ENCODE measurements at places on chromosomes 4 and X.

GRCh38 chrX:104307341-104307740 lies 52.6 kb upstream of the ESX1 start:
- DNase-seq = no peak

GRCh38 chr4:182808673-182809416 lies 108.3 kb downstream of the DCTD start:
- peak; percentile 71 for DNase-seq

DNA sequence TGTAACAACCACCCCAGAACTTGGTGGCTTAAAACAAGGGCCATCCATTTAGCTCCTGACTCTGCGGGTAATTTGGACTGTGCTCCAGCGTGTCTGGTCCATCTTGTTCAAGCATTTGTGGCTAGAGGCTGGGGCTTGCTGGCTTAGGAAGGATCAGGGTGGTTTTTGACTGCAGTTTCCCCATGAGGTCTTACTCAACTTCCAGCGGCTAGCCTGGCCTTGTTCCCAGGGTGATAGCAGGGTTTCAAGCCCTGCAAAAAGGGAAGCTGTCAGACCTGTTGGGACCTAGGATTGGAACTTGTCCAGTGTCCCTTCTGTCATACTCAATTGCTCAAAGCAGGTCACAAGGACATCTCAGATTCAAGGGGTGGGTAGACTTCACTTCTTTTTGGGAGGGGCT lies 205.9 kb downstream of the STIM2 start:
- no peak for DNase-seq

GRCh38 chr4:18593297-18594002 lies 571.9 kb upstream of the LCORL start:
- DNase-seq = peak; percentile 51

DNA sequence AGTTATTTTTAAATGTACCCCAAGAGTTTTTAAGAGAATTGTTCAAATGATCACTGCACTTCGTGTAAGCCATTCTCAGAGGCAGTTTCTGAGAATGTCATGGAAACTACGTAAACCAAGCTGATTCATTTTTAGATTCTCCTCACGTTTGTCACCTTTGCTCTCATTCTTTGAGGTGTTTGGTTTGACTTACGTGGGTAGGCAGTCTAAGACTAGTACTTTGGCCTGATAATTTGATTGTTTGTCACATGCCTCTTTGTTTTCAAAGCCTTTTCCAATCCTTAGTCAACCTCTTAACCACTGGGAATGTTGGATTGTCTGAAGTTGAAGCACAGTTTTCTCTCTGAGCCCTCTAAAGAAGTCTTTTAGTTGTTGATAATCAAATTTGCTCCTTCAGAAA lies 10.5 kb downstream of the SEPTIN11 start:
- peak; percentile 42 for DNase-seq

DNA sequence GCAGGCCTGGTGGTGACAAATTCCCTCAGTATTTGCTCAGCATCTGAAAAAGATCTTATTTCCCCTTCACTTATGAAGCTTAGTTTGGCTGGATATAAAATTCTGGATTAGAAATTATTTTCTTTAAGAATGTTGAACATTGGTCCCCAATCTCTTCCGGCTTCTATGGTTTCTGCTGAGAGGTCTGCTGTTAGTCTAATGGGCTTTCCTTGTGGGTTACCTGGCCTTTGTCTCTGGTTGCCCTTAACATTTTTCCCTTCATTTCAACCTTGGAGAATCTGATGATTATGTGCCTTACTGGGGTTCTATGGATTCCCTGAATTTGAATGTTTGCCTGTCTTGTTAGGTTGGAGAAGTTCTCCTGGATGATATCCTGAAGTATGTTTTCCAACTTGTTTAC lies 17.4 kb upstream of the TMPRSS11F start:
- no peak for DNase-seq

DNA sequence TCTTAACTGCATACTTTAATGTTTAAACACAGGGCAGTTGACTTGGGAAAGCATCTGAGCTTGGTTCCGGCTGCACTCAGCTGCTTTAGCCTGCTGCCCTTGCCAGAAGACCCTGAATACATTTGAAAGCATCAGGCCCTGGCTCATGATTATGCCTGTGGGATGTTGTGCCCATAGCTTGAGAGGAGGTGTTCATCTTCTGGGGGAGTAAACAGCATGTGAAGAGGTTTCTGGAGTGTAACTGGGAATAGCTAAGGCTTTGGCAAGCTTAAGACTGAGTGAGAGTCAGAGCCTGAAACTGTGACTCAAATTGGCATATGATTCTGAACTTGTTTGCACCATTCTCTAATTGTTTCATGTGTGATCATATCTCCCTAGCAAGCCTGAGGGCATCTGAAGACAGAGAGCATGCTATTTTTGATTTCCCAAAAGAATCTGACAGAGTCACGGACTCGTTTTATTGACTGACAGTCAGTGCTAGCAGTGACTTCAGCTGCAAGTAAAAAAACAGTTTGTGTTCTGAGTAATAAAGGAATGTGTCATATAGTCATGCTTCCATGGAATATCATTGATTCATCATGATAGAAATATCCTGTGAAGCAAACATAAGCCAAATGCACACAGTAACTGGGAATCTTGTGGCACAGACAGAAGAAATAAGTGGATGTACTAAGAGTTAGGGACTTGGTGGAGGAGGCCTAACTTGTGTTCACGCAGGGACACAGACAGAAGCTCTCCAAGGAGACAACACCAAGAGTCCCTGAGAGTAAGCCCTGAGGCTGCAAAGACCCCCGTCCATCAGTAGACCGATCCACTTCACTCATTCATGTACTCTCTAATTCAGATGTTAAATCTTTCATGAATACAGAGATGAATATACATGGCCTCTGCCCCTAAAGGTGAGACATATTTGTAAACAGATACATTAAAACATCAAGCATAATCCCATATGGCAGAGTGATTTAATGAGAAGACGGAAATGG lies 100.7 kb downstream of the SYNPO2 start:
- DNase-seq = no peak

DNA sequence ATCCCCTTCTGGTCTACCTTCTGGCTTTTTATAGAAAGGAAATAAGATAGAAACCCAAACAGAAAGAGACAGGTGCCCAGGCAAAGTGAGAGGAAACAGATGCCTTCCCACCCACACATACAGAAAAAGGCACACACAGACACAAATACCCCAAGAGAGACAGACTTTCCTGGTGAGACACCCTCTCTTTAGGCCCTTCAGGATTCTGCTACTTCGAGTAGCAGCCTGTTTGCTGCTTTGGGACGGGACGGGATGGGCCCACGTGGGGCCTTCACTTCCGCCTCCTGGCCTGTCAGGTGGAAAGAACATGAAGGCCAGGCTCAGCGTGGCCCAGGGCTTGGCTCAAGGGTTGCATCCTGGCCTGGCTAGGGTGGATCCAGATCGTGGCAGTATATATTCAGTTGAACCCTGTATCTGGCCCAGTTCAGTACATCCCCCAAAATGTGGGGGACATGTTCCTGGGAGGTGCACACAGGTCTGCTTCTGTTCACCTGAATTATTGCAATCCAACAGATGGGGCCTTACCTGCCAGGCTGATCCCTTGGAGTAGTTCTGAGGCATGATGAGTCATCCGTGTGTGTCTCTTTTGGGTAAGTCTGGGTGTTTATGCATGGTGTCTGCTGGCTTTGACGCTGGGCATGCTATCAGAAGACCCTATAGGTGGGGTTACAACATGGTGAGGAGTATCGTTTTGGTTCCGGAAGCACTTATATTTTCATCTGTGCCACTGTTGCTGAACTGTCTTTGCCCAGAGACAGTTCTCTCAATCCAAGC lies 2.4 kb downstream of the ZNF275 start:
- DNase-seq = no peak

GRCh38 chr4:39823191-39823590 lies 125.3 kb downstream of the UBE2K start:
- no peak for DNase-seq

GRCh38 chr4:82721819-82722423 lies 76.7 kb downstream of the SCD5 start:
- peak; percentile 59 for DNase-seq

- peak; percentile 41 for DNase-seq
Observed at GRCh38 chrX:135707880-135708279, 5.6 kb upstream of the CT45A1 start.

- no peak for DNase-seq
Observed at GRCh38 chr4:81502564-81502963, 30.9 kb upstream of the RASGEF1B start.

DNA sequence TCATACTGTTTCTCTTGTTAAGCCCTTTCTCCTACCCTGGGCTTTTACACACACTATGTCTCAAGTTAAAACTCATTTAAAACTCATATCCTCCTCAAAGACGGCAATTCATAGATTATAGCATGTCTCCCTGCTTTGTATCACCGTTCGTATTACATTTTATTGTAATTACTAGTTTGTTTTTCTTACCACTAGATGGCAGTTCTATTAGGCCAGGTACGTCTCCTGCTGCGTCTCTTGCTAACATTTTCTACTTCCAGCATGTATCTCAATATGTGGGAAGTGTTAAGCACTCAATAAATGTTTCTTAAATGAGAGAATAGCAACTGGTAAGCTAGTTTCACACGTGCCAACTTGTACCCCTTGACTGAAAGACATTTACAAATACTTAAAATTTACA lies 450.3 kb upstream of the PCDH7 start:
- DNase-seq = no peak

- DNase-seq = no peak
Observed at GRCh38 chr4:145390571-145390970, 91.1 kb upstream of the SMAD1 start.

GRCh38 chr4:8237256-8237989 lies 32.1 kb upstream of the HTRA3 start:
- DNase-seq = no peak

GRCh38 chr4:156439576-156440200 lies 486.0 kb upstream of the CTSO start:
- DNase-seq = no peak

DNA sequence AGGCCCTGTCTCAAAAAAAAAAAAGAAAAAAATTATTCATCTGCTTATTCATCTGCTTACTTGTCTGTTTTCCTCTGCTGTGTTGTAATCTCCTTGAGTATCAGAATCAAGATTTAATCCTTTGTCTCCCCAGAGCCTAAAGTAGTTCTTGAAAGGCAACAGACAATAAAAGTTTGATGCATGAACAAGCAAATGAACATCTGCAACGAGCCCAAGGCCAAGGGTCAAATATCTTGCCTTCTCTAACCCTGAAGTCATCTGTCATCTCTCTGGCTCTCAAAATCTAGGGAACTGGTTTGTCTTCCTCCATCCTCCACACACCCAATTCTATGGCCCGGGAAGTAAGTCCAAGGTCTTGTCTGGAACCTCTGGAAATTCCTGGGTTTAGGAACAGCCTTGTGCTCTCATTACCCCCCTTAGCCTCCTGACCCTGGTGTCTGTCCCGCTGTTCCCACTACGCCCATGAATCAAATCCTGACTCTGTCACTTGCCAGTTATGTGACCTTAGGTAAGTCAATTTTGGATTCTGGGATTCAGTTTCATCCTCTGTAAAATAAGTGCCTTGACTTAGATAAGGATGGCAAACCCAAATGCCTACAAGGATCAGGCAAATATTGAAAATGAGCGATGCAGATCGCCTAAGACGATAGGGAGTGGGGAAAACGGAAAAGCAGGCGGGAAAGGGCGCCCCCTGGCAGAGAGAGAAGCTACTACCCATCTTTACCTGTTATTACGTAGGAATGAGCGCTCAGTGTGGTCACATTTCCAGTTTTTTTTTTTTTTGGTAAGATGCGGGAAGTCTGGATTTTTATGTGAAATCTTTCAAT lies 102.7 kb upstream of the DHX15 start:
- DNase-seq = no peak

- no peak for DNase-seq
Observed at GRCh38 chr4:157932936-157933335, 239.9 kb downstream of the GASK1B start.

GRCh38 chr4:110096405-110096804 lies 102.0 kb downstream of the ELOVL6 start:
- DNase-seq = no peak

DNA sequence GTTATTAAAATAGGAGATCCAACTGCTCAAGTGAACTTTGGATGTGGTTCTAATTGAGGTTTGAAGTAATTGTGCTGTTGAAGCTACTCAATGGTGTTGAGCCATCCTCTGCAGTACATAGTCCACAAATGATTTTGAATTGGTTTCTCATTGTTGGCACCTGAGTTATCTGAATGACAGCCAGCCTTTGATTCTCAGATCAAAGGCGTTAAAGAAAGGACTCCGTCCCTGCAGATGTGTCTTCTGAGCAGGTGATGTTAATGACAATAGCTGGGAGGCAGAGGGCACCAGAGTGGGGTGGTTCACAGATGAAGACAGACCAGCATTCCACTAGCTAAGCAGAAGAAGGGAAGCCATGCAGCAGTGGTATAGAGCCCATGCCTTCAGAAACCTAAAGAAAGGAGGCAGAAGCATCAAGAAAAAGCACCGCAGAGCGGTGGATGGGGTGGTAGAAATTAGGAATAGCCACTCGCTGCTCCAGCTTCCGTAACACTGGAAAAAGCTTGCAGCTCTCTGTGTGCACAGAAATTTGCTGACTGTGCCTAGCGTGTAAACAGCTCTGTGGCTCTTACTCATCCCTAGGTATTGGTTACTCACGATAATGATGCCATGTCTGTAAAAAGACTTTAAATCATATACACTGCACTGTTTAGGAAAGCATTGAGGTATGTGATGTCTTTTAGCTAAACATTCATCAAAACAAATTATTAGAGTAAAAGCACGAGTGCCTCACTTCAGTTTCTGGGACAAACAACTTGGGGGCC lies 79.2 kb upstream of the CLCN4 start:
- no peak for DNase-seq
